ENCODE measurements at places on chromosomes 13 and 19.

GRCh38 chr19:40407714-40408597 is 5.2 kb downstream of the PRX start:
- no peak for DNase-seq

- DNase-seq = no peak
These were observed 132.7 kb upstream of the KL start for GRCh38 chr13:32883474-32883873.

DNA sequence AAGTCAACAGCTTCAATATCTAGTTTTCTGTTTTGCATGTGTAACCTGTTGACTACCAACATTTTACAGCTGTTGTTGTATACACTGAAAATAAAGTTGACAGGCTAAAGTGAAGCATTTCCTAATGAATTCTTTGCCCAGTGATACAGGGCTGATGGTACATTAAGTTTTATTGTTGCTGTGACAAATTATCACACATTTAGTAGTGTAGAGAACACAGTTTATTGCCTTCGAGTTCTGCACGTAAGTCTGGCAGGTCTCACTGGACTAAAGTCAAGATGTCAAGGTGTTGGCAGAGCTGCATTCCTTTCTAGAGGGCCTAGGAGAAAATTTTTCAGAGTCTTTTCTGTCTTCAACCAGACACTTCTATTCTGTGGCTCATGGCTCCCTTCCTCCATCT is 184.2 kb downstream of the SLITRK6 start:
- DNase-seq = no peak

DNA sequence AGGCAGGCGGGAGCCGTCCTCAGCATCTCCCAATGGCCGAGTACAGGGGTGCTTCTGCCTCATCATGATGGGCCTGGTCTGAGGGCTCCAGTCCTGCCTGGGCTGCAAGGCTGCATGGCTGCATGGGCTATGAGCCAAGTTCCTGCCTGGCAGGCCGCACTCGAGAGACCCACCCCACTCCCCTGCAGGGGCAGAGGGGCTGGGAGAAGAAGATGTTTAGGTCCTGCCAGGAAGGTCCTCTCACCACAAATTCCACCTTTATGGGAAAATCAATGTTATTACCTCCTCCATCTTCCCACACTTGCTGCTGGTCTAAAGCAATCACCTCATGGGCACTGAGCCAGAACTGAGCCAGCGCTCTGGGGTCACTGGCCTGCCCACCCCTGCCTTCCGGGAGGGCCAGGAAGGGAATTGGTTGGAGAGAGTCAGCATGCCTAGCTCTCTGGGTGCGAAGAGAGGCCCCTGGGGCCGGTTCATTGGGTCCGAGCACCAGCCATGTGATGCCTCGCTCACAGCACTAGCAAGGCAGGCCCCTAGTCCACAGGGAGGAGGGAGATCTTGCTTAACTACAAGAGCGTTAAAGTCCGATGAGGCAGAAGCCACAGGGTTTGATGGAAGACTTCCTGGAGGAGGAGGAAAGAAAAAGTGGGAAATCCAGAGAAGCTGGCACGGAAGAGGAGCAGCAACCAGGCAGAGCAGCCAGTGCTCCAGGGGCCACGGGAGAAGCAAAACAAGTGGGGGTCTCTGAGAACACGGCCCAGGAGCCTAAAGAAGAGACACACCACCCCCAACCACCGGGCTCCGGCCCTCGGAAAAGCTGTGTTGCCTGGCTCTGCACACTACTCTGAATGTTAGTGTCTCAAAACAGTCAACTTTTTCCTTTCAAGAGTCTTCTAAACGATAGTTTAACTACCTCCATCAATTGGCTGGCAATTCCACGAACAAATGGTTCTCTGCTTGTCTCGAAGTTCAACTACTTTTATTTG is 63.1 kb downstream of the CEBPG start:
- DNase-seq = no peak

DNA sequence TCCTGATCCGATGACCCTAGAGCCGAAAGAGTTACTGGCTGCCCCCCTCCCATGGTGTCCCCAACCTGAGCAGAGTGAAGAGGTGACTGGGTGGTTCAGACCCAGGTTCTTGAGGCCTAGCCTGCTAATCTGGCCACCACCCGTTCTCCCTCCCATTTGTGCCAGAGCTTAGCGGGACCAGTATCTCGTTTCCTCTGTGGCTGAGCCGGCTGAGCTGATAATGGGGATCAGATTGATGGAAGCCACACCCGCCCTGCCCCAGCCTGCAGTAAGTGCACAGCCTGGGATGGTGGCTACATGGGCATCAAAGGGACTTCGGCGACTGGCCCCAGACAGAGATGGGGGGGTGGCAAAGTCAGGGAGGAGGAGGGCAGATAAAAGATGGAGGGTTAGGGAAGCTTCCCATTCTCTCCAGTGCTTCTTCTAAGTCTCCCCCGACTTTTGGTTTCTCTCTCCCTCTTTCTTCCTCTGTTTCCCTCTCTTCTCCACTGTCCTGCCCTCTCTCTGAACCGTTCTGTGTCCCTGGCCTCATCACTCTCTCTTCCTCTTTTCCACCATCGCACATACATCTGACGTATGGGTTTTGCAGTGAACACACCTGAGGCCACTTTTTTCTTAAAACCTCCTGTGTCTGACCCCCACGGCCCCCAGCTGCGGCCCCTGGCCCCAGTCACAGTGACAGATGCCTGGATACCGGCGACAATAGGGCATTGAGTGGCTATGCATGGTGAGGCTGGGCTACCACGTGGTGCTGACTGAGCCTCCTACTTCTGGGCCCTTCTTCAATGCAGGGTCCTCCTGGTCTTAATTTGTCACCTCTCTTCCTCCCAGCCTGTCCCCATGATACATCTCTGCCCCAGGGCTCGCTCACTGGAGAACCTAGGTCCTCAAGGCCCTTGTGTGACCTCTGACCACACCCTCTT is 2.4 kb downstream of the ELAVL3 start:
- DNase-seq = no peak

- no peak for DNase-seq
These were observed 120.6 kb upstream of the HTR2A start for GRCh38 chr13:47017476-47017875.

DNA sequence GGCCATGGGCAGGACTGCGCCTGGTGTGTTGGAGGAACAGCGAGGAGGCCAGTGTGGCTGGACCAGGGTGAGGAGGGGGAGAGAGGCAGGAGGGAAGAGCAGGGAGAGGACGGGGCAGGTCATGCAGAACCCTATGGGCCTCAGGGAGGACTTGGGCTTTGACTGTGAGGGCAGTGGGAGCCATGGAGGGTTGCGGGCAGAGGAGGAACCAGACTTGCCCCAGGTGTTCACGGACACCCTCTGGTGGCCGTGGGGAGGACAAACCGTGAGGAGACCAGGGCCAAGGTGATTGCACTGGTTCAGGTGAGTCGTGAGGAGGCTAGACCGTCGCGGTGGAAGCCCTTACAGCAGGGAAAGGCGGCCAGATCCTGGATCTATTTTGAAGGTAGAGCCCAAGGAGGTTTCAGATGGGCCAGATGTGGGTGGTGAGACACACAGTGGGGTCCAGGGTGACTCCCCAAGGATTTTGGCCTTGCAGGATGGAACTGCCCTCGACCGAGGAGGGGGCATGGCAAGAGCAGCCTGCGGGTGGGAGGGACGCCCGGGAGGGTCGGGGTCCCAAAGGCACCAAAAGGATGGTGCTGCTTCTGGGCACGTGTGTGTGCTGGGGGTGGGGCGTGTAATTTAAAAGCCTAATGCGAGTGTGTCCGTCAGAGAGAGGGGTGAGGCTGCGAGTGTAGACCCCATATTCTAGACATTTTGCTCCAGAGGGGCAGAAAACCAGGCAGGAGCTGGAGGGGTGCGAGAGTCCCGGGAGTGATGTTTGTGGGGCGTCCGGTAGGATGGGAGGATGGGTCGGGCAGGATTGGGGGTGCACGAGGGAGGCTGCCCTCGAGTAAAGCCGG is 2.7 kb upstream of the REXO1 start:
- peak; percentile 30 for DNase-seq

GRCh38 chr19:11224429-11224828 is 15.0 kb upstream of the ANGPTL8 start:
- no peak for DNase-seq

GRCh38 chr13:98500963-98501421 is 75.9 kb downstream of the STK24 start:
- no peak for DNase-seq

- DNase-seq = no peak
These were observed 117.9 kb upstream of the GPR12 start for GRCh38 chr13:26878438-26878837.

DNA sequence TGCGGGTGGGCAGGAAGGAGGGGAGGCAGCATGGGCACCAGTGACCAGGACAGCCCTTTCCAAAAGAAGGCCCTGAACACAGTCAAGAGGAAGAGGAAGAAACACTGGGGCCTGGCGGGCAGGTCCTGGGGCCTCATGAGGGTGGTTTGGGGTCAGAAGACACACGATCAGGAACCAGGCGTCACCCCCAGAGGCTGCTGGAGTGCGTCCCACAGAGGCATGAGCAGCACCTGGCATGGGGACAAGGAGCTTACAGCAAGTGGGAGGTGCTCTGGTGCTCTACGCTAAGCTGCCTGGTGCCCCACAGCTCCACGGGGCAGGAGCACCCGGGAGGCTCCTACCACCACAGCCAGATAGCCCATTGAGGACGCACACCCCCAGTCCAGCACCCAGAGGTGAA is 20.0 kb downstream of the ELL start:
- DNase-seq = no peak

GRCh38 chr13:36903925-36904595 is 16.0 kb downstream of the SMAD9 start:
- no peak for DNase-seq

- no peak for DNase-seq
These were observed 76.2 kb downstream of the SACS start for GRCh38 chr13:23357349-23357748.

- no peak for DNase-seq
These were observed 598.0 kb downstream of the EFNB2 start for GRCh38 chr13:105937451-105937850.

- no peak for DNase-seq
These were observed 76.2 kb downstream of the FOXO1 start for GRCh38 chr13:40590112-40590862.

- DNase-seq = no peak
These were observed 586.6 kb downstream of the SLITRK1 start for GRCh38 chr13:83295686-83296085.

GRCh38 chr19:4144666-4145249 is 8.7 kb upstream of the CREB3L3 start:
- DNase-seq = peak; percentile 35

DNA sequence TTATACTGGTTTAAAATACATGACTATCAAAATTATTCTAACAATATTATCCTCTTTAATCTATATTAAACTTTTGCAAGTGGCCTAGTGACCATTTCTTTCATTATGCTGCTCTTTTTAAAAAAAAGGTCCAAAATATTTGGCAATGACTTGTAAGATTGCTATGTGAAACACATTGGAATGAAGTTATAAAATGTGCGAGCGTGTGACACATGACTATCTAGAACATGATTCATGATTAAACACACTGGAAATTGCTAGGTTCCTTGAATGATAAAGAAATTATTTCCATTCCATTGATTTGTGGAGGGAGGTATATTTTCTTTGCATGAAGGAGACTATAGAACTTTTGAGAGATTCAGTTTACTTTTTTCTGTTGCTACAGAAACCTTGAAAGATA is 739.1 kb downstream of the DIAPH3 start:
- DNase-seq = no peak

DNA sequence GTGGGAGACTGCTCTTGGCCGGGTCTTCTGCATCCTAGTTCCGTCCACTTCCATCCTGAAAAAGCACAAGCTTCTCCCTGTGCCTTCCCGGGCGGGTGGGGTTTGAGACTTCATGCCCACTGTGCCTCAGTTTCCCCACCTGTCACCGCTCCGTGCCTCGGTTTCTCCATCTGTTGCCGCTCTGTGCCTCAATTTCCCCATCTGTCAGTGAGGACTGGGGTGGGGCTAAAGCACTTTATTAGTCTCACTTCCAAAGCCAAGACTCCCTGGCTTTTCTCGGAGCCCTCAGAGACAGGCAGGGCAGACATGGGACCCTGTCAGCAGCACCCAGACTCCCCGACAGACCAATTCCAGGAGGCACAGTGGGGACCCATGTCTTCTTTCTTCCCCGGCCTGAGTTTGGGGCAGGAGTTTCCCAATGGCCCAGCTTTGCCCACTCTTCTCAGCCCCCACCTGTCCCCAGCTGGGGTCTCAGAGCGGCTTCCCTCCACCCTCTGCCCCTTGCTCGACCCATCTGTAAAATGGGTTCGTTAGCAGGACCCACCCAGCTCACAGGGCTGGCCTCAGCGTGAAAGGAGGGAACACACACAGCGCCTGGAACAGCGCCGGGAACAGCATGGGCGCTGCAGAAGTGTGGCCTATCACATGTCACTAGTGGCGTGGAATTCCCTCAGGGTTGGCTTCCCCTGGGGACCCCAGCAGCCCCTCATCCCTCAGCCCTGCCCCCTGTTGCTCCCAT is 4.6 kb upstream of the PEAK3 start:
- DNase-seq = no peak

DNA sequence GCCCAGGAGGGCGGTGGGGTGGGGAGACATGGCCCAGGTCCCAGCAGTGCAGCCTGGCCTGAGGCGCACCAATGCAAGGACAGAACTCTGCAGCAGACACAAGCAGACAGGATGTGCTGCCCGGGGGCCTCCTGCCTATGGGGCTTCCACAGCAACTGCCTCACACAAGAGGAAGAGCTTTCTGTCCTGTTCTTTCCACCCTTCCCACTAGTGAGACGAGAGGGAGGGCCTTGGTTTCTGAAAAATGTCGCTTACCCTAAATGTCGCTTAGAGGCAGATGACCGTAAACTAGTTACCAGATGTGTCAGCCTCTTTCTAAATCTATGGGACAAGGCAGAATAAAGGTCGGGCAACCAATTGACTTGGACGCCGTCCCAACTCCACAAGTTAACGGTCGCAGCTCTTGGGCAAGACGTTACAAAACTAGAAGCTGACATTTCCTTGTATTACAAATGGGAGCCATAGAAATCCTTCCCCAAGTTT is at the start of gene LAIR1:
LAIR1 (minus strand) TSS at position 157 of the 483 bp plus-strand sequence; CDS start at position 30, 127 bp downstream.
- DNase-seq = no peak

GRCh38 chr19:18657590-18658365 is 20.9 kb downstream of the KLHL26 start:
- no peak for DNase-seq

DNA sequence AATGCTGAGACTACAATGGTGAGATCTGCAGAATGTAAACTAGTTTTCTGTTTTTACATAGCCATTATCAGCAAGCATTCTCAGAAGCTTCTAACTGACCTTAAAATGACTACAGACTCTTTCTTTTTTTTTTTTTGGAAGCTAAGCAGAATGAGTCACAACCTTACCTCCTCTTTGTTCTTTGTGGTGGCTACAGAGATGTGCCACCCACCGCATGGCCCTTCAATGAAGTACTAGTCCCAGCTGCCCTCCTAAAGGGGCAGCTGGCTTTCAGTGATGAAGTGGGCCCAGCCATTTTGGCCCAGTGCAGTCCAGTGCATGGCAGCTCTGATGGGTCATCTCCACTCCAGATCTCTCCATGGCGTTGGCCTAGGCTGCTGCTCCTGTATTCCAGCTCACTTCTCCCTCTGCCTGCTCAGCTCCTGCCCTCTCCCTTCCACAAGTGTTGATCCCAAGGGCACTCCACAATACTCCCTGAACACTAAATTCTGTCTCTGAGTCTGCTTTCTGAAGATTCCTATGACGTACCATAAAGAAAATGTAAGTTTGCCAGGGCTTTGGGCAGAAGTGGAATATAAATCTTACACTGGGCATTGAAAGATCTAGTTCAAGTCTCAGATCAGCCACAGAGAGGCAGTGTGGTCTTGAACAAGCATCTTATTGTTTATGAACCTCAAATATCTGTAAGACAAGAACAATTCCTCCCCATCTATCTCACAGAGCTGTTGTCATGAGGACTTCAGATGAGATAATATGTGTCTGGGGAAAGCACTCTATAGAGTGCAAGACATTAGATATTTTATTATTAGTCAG is 85.6 kb downstream of the RXFP2 start:
- DNase-seq = no peak
